HCEC 1CT (cell line): ENCODE measurements at places on chromosomes 7 and 10.
A peak's percentile ranks its signal among the peaks of the same experiment; 100 is the strongest.

DNA sequence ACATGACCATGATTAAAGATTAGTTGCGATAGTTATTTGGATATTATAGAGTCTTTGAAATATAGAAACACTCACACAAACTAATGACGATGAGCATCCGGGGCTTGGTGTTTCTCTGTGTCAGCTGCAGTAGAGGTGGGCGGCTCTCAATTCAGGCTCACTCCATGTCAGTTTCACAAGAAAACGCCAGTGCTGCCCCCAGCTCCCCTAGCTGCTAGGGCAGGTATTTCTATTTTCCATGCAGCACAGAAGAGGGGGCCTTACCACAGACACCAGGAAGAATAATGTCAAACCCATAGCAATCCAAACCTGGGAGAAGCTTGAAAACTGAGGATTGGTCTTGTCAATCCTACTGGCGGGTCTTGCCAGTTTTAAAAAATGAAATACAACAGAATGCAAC, 197.1 kb downstream of the PHTF2 start:
- DNase-seq, result no peak

DNA sequence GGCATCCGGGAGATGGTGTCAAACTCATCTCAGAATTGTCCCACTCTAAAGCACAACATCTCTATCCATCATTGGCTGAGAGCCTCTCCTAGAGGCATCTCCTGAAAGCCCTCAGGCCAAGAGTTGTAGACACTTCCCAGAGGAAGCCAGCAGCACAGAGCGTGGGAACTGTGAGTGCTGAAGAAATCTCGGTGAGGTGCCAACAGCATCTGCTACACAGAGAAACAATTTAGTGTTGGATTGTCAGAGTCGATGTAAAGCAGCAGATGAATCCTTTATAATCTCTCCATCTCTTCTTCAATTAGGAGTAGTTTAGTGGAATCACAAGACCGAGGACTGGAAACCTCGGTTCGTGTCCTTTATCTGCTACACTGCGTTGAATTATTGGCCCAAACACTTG, 172.2 kb downstream of the C7orf25 start:
- no peak for DNase-seq

DNA sequence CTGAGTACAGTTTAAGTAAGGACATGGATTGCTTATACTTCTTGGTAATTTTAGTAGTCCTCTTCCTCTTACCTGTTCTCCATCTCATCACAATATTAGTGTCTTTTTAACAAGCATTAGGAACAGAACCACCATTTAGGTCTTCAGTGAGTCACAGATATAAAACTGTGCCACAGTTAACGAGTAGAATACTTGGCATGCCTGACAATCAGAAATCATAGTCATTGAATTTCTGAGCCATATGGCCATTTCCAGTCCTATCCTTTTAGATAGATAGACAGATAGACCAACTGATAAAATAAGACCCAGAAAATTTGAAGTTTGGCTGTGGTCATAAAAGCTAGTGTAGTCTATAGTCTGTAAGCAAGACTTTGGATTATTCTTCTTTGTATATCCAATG, 71.1 kb downstream of the GBF1 start:
- DNase-seq, result no peak

GRCh38 chr10:23203369-23204325, 11.5 kb downstream of the PTF1A start:
- DNase-seq, result no peak

- DNase-seq, result no peak
Measured at GRCh38 chr10:35140126-35140525, 13.5 kb downstream of the CREM start.

DNA sequence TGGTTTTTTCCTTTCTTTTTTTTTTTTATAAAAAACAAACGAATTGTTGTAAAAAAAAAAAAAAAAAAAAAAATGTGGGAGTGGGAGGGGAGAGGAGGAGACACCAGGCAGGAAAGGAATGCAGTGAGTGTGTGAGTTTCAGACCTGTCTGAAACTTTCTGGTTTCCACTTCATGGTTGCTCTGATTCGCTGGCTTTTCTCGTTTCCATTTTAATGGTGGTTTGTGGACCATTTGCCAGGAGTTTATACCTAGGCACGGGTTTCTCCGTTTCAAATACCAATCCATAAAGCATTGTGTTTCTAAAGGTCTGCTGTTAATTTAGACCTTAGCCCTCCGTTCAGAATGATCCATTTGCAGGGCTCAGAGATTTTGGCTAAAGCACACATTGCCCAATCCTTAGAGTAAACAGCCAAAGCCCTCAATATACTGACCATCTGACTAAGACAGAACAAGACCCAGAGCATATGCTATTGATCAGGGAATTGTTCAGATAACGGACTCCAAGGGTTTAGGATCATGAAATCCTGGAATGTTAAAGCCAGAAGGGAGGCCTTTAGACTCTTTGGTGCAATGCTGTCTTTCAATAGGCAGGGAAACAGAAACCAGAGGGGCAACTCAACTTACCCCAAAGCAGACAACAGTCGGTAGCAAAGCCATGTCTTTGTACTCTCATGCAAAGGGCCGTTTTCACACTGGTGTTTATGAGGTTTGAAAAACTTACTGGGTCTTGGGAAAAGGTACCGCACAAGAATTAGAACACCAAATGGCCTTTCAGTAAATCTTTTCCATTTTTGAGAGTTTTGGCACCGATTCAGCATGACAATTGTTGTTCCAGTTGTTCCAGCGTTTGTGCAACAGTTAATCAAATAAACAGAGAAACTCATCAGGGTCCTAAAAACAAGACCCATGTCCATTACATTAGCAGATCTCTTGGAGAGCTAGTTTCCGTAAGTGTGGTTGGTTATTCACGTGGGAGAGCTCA, 94.3 kb upstream of the AGBL3 start:
- DNase-seq, result peak; percentile 53

DNA sequence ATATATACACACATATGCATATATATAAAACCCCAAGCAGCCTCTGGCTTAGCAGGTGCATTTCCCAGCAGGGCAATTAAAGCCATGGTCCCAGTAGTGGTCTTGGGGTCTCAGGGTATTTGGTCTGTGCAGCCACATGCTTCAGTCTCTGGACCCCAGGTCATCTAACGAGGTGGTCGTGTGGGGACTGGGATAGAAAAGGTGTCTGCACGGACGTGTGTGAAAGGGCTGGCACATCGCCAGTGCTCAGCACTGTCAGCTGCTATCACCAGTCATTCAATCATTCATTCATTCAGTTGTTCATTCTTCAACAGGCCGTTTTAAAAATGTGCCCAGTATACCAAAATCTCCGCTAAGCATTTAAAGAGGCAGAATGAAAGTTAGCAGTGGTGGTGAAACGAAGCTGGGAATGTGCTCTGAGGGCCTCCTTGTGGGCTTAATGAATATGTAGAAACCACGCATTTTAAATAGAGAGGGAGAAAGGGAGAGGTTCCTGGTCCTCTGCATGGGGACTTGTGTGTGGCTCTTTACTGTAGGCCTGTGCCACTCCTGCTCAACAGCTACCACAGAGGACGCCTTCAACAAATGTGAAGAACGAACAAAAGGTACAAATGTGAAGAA, 170.4 kb downstream of the EGFR start:
- no peak for DNase-seq

DNA sequence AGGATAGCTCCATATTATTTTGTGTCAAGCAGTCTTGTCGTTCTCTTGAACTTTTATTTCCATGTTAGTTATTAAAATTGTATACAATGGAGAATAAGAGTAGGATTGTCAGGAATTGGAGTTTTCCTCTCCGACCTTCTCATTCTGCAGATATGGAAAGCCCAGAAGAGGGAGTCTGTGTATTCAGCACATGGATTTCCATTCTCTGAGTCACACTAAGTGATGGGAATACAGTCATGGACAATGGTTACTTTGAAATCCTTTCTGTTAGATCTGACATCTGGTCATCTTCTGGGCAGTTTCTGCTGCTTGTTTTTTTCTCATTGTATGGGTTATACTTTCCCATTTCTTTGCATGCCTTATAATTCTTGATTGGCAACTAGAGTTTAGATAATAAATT, 5.0 kb upstream of the TASOR2 start:
- peak; percentile 50 for DNase-seq

DNA sequence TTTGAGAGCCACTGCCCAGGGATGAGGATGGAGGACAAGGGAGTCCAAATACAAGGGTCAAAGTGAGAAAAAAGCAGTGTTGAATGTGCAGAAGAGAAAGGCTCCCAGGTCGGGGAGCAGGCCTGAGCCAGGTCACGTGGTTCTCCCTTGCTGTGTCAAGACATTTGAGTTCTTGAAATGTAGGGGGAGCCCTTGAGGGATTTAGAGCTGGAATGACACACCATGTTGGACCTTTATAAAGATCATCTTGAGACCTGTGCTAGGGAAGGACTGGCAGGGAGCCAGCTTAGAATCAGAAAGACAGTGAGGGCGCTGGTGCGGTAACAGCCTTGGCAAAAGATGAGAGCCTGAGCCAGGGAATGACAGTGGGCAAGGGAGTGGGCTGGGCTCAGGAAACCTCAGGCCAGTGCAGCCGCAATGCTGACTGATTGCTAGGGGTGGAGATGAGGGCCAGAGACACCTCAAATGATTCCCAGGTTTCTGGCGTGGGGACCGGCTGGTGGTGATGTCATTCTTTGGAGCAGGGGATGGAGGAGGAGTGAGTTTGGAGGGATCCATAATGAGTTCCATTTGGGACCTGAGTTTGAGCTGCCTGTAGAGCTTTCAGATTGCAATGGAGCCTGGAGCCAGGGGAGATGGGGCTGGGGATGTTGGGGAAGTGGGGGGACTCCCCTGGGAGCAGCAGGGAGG, 120.1 kb downstream of the PTPN20 start:
- DNase-seq, result no peak

- no peak for DNase-seq
Measured at GRCh38 chr10:10665750-10666149, 351.9 kb upstream of the CELF2 start.

DNA sequence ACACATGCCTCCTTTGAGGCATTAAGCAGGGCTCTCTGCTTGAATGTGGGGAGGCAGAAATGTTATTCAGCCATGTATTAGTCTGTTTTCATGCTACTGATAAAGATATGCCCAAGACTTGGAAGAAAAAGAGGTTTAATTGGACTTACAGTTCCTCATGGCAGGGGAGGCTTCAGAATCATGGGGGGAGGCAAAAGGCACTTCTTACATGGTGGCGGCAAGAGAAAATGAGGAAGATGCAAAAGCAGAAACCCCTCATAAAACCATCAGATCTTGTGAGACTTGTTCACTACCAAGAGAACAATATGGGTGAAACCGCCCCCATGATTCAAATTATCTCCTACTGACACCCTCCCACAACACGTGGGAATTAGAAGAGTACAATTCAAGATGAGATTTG, 37.9 kb downstream of the ST7 start:
- no peak for DNase-seq

- DNase-seq, result no peak
Measured at GRCh38 chr10:102046095-102046494, 9.9 kb downstream of the ARMH3 start.
